ENCODE measurements at places on chromosomes 16 and 17. TPM values are rescaled to one million over a fixed set of nuclear protein-coding genes. Genes with fewer than 3 reads are reported as not detected.

CD300LG gene
- total RNA-seq = not detected

SDF2 gene
- total RNA-seq = 111 TPM

ADCY9 gene
- 14.4 TPM for total RNA-seq

NPIPB8 gene
- not detected for total RNA-seq

HERPUD1 gene
- total RNA-seq = 101 TPM

CDH3 gene
- total RNA-seq = under 0.01 TPM

PDE6G gene
- total RNA-seq = 0.35 TPM

TBC1D3B gene
- total RNA-seq = 1.8 TPM

MIS12 gene
- total RNA-seq = 13.5 TPM

HCRT gene
- not detected for total RNA-seq

SLC22A31 gene
- total RNA-seq = 0.47 TPM

SLC5A2 gene
- total RNA-seq = 0.15 TPM

KRT16 gene
- total RNA-seq = 0.35 TPM

ETV4 gene
- total RNA-seq = 2.9 TPM

SLFN12 gene
- total RNA-seq = 35.1 TPM

CTRB2 gene
- total RNA-seq = not detected

TMEM101 gene
- total RNA-seq = 110 TPM

PRR29 gene
- 0.15 TPM for total RNA-seq

TBC1D3C gene
- total RNA-seq = not detected
